Esophagus (tissue), 2 donors: ENCODE measurements at places on chromosomes 16 and 17. TPM values are rescaled to one million over a fixed set of nuclear protein-coding genes. Genes with fewer than 3 reads are reported as not detected.

The KRTAP4-1 gene
- not detected for polyA plus RNA-seq

The GNGT2 gene
- polyA plus RNA-seq = 1.3 TPM

The SOCS3 gene
- polyA plus RNA-seq = 20.1 TPM

The MYO1D gene
- 31.8 TPM for polyA plus RNA-seq

The PRSS27 gene
- 500 TPM for polyA plus RNA-seq

The TMC5 gene
- 0.42 TPM for polyA plus RNA-seq

The ZP2 gene
- polyA plus RNA-seq = not detected

The INCA1 gene
- 1.2 TPM for polyA plus RNA-seq

The CCL1 gene
- polyA plus RNA-seq = not detected

The KCNH4 gene
- polyA plus RNA-seq = 0.04 TPM

The OR1F1 gene
- not detected for polyA plus RNA-seq

The RPL27 gene
- 2,622 TPM for polyA plus RNA-seq

The SHPK gene
- 7.2 TPM for polyA plus RNA-seq

The ACSM5 gene
- polyA plus RNA-seq = 0.58 TPM

The G6PC1 gene
- not detected for polyA plus RNA-seq
